Mammary epithelial cell (primary cell): ENCODE measurements at places on chromosomes 2 and 18.

- no peak for DNase-seq
Measured at GRCh38 chr2:206875701-206876100, 63.6 kb upstream of the CPO start.

DNA sequence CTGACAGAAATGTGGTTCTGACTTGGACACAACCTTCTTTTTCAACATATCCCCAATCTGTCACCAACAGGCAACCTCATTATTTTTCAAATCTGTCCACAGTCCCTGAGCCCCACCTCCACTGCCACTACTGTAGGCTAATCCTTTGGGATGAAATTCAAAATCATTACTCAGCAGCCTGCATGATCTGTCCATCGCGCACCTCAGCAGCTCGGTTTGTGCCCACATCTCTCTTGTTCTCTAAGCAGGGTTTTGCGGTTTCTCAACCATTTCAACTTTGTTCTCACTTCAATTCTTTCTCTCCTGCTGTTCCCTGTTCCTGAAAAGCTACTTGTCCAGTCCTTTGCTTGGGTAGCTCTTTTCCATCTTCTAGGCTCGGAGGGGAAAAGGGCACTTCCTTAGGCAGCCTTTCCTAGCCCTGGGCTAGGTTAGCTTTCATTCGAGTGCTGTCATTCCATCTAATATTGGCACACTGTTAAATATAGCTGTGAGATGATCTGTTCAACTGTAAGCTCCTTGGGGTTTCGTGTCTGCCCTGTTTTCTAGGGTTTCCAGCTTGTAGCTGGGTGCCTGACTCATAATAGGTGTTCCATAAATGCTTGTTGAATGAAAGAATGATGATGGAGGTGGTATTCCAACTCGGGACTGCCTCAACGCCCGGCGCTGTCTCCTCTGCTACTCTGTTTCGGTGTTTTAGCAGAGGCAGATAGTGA lies 653 bp upstream of the ANKAR start:
- DNase-seq, result no peak

- no peak for DNase-seq
Measured at GRCh38 chr2:200121931-200122330, 166.5 kb downstream of the MAIP1 start.

GRCh38 chr18:49948975-49949374 lies 135.6 kb upstream of the ACAA2 start:
- no peak for DNase-seq

- DNase-seq, result peak; percentile 14
Measured at GRCh38 chr2:105114551-105114950, 76.7 kb downstream of the MRPS9 start.

DNA sequence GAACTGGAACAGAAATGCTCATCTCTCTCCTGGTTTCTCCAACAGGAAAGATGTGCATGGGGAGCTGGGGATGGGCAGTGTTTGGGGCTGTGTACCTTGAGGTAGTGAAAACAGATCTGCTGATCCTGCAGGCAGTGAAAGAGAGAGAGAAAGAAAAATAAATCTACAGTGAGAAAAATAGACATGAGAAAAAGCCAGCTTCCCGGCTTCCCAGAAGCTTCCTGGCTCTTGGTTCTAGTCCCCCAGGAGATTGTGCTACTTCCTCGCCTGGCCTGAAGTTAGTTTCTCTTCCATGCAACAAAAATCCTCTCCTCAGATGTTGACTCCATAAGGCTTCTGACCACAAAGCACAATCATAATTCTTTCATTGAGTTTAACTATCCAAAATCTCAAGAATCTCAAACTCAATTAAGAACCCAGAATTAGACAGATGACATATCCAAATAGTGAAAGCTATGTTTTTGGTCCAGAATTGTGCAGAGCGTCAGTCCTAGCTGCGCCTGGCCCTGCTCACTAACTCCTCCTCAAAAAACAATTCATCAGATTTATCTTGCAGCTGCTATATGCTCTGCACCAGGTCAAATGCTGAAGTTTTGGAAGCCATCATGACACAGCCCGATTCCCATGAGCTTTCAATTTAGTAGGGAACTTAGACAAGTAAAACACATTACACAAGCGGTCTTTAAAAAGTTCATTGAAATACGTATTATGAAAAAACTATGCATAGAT lies 20.1 kb upstream of the NAB1 start:
- no peak for DNase-seq

DNA sequence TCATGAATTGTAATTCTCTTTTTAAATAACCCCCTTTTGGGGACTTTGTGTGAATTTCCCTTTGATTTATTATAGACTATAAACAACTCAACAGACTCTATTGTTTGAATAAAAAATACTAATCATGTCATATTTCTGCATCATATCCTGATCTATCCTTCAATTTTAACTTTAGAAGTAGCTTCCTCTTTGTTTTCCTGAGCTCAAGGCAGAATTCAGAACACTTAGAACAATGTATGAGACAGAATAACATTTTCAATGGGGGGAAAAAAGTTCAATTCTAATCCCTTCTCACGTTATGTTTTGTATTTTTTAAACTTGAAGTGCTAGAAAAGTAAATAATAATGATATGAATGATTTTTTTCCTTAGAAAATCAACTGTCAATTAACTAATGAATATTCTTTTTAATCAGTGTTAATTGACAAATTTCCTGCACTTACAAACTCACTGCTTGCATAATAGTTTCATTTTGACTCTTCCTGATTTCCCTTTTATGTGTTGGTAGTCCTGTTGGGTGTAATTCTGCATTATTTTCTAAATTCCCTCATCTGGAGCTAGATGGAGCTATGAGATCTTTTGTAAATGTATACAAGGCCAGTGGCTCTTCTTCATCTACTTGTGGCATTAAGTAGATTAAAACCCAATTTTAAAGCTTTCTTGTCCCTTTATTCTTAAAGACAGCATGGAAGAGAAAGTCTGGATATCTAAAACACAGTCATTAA lies 326.1 kb downstream of the PARD3B start:
- peak; percentile 11 for DNase-seq

DNA sequence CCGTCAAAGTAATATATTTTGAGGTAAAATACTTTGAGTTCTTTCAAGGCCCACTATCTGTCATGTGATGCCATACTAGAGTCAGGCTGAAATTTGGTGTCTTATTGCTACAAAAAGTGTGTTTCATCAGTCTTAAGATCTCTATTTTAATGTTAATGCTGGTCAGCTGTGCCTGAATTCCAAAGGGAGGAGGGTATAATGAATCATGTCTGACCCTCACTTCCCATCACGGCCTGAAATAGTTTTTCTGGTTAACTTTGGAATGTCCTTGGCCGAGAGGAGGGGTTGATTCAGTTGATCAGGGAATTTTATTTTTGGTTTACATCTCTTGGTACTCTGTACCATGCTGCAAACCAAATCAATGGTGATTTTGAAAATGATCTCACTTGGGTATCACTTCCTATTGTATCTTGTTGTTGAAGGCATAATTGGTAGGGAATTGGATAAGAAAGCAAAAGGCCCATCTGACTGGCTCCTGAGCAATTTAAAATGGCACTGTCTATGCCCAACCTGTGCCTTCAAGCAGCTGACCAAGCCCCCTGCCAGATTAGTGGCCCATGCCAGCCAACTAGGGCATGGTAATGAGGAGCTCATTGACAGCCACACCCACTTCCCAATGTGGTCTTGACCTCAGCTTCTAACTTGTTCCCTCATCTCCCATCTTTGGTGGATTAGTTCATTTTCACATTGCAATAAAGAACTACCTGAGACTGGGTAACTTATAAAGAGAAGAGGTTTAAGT lies 6.1 kb upstream of the SLC35F5 start:
- peak; percentile 19 for DNase-seq

DNA sequence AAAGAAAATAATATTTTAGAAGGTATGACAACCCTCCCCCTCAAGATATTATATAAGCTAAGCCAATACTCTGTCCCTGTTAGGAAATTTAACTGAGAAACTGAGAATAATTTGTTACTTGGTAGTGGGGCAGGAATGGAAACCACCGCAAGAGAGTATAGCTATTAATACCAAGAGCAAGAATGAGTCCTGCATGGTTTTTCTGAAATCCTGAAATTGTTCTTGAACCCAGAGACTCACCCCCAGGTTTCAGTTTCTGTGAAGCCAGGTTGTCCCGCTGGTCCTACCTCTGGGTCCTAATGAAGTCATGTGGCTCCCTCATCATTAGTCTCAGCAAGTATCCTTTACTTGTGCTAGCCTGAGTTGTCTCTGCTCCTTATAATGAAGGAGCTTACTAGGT lies 671.0 kb upstream of the ACVR2A start:
- no peak for DNase-seq

DNA sequence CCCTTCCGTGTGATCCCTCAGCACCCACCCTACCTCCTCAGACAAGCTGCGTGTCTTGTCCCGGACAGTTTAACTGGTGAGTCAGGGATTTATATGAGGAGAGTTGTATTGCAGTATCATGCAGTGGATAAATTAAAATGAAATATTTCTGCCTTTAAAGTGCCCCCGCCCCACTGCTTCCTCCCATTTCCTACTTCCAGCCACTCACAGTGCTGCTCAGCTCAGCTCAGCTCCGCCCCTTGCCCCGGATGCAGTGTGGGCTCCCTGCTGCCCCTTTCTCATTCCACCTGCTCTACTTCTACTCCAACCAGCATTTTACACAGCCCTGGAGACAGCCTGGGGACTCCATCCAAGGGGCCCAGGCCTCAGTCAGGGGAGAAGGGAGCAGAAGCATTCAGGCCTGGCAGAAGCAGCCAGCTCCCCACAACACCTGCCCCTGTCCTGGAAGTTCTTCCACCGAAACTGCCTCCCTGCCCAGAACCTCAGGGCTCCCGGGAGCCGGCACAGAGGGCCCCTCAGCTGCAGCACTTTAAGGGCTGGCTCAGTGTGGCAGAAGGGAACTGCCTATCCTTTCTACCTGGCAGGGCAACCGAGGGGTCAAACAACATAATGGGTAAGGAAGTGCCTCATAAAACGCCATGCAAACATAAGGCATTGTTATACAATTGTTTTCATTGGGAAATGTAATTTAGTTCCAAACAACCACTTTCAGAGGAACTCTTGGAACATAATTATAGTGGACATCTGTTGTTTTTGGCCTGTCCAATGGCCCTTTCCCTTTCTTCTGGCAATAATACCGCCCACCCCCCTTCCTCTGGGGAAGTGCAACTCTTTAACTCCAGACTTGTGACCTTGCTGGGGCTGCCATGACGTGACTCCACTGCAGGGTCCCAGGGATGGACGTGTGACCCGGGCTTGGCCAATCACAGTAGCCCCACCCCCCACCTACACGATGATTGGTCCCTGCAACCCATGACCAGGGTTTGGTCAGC lies 102.3 kb downstream of the LIPG start:
- DNase-seq, result no peak

DNA sequence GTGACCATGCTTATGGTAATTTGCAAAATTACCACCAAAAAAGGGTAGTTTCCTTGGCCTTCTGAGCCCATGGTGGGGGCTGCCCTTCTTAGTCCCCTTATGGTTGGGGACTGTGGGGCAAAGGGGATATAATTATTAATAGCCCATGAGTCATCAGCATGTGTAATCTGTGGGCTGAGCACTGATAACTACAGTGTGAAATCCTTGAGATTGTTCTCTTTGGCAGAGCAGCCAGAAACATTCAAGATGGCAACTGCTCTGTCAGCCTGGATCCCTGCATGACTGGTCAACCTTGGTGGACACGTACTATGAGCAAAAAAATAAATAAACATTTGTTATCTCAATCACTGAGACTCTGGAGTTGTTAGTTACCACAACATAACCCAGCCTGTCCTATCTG lies 61.3 kb downstream of the MGAT4A start:
- DNase-seq, result no peak

- DNase-seq, result peak; percentile 57
Measured at GRCh38 chr2:61793389-61793836, 60.4 kb downstream of the FAM161A start.

- DNase-seq, result no peak
Measured at GRCh38 chr2:51165534-51166260, 133.8 kb upstream of the NRXN1 start.

GRCh38 chr2:177328056-177328455 lies 63.5 kb upstream of the NFE2L2 start:
- DNase-seq, result no peak

DNA sequence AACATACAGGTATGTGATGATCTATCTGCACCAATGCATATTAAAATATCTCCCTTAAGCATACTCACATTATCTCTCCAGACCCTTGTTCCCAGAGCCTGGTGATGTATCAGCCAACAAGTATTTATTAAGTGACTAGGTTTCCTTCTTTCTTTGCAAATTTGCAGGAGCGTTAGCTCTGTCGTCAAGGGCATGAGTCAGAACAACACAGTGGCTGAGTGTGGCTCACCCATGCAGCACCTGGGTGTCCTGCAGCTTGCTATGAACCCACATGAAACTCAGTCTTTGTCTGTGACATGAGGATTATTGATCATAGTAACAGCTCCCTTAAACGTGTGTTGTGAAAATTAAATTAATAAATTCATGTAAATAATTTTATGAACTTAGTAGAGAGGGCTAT lies 96.6 kb downstream of the PIEZO2 start:
- DNase-seq, result no peak

- no peak for DNase-seq
Measured at GRCh38 chr2:128442053-128442751, 123.5 kb upstream of the HS6ST1 start.

GRCh38 chr2:85828725-85829124 lies 60.1 kb downstream of the ST3GAL5 start:
- no peak for DNase-seq

DNA sequence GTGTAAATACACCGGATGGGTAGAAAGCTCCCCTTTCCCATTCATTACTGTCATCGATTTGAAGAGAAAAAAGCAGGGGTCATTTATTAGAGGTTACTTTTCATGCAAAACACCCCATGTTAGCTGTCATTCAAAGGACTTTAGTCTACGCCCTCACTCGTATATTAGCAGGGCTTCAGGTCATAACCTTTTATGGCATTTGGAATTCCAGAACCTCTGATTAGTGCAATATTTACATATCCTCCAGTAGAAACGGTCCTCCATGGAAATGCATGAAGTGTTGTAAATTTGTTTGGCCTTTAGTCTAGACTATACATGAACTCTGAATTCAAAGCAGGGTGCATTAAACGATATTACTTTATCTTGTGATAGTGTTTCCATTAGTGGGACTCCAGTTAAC lies 180.5 kb downstream of the ZNF516 start:
- no peak for DNase-seq
